ENCODE measurements at places on chromosomes 12 and 14.

DNA sequence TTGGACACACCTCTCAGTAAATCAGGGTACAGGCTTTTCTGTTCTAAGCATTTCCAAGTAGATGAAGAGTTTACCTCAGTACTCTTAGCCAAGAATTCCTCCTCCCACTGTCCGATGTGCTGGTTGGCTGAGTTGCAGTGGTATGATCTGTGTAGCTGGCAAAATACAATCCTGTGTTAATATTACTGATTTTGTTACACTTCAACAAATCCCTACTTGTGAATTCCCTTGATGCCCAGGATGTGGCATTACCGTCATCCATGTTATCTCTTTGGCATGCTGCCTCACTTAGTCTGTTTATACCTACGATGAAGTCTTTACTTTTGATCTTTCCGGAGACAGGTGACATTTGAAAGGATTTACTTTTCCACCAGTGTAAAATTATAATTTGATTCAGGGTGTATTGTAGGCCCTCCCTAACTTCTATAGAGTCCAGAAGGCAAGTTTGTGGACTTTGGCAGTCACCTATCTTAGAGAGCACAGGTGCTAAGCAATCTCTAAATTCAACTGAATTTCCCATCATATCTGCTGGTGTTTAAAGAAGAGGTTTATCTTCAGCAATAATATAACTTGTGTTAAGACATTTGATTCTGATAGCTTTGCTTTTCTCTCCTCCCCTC lies 10.1 kb downstream of the CCDC196 start:
- DNase-seq = no peak

DNA sequence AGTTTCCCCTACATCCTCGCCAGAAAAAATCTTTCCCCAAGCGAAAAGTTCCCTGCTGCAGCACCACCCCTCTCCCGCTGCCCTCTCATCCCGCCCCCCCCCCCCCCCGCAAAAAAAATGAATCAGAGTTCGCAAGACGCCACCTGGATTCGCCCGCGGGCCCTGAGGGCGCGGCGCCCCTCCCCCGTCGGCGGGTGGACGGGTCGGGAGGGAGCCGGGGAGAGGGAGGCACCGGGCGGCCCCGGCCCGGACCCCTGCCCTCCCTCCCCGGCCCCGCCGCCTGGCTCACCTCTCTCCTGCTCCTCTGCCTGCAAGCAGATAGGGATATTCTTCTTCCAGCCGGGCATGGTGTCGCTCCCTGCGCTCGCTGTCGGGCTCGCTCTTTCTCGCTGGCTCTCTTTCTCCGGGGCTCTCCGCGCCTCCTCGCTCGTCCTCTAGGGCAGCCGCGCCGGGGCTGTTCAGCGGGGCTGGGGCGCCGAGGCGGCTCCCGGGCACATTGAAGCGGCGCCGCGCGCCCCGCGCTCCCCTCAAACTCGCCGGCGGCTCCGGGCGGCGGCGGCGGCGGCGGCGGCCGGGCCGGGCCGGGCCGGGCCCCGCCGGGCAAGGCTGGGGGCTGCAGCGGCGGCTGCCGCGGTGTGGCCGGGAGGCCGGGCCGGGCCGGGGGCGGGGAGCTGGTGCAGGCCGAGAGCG lies 200.3 kb upstream of the CAND1 start:
- peak; percentile 12 for DNase-seq

DNA sequence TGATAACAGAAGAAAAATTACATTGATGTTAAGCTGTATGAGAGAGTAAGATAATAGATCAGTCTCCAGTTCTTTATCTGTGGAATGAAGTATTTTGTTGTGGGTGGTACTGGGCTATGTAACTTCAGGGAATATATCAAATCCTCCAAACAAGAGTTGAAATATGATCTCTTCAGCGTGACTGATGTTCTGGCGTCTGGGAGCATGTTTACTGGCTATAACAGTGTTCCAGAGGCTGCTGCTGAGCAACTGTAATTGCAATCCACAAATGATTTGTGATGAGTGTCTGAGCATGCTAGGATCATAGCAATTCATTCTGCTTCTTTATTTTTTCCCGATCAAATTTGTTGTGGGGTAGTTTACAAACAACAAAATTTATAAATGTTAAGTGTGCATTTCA lies 18.6 kb upstream of the CCDC198 start:
- DNase-seq = no peak

- DNase-seq = no peak
These were observed 448.7 kb downstream of the SLC6A15 start for GRCh38 chr12:84463741-84464495.

- no peak for DNase-seq
These were observed 80.1 kb downstream of the DACT1 start for GRCh38 chr14:58717813-58718212.

GRCh38 chr14:73293782-73294781 lies 56.8 kb downstream of the PAPLN start:
- DNase-seq = peak; percentile 53

DNA sequence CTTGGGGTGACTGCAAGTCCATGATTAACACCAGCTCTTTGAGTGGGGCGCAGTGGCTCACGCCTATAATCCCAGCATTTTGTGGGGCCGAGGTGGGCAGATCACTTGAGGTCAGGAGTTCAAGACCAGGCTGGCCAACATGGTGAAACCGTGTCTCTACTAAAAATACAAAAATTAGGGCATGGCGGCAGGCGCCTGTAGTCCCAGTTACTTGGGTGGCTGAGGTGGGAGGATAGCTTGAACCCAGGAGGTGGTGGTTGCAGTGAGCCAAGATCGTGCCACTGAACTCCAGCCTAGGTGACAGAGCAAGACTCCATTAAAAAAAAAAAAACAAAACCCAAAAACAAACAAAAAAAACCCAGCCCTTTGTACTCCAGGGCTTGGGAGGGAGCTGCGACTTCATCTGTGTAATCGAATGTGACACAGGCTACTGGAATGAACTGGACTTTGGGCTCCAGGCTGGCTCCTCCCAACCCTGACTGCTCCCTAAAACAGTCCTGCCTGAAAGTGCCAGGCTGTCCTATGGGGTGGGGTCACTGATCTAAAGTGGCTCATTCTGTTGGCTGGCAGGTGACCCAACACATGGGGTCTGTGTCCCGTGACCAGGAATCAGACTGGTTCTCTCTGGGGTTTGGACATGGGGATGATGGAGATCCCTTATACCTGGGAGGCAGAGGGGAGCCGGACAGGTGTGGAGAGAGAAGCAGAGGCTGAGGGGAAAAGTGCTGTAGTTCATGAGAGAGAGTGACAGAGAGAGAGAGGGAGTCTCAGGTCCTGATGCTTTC lies 9.3 kb upstream of the C12orf43 start:
- no peak for DNase-seq

DNA sequence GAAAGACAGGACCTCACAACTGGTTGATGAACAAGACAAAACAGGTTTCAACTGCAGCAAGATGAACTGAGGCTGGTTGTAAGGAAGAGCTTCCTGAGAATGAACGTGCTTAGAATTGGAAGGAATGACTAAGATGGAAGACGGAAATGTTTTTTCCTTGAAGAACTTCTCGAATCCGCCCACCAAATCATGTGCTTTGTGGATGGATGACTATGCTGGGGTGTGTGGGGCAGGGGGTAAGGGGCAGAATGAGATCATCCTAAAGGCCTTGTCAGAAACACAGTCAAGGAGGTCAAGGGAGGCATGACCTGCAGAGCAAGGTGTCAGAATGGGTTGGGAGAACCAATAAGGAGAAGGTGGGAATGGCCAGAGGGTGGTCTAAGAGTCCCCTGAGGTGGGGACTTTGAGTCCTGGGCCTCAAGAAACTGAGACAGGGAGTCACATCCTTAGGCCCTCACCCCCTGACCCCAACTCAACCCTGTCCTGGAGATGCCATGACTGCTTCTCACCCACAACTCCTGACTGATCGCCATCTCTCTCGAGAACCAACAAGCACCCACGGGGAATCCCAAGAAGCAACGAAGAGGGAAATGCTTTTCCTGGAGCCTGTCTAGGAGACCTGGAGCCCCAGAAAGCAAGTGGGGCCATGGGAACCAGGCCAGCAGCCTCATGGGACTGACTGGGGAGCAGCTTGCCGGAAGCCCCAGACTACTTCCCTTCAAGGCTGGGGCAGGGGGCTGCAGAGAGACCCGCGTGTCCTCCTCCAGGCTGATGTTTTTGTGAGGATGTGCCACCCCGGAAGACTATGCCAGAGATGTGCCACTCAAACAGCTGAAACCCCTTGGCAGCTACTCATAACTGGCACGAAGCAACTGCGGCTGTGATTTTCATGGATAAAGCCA lies 84.0 kb downstream of the ACTN1 start:
- DNase-seq = peak; percentile 40

- no peak for DNase-seq
These were observed 95.6 kb downstream of the DAAM1 start for GRCh38 chr14:59284059-59284458.

DNA sequence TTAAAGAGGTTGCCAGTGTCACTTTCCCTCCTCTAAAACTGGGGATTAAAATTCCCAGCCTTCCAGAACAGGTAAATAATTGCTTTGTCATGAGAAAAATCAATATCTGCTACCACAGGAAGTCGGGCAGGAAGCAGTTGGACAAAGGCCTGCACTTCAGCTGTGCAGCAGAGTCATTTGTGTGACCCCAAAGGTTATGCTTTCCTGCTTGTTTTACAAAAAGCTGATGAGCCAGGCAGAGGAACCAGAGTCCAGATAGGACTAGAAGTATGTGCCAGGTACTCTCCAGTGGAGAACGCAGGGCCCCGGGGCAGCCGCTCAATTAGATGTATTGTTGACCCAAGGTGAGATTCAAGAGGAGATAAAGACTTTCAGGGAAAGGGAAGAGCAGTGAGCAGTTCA lies 117.1 kb upstream of the FRMD6 start:
- DNase-seq = peak; percentile 84

- DNase-seq = no peak
These were observed 8.2 kb upstream of the DHRS2 start for GRCh38 chr14:23627961-23628360.

DNA sequence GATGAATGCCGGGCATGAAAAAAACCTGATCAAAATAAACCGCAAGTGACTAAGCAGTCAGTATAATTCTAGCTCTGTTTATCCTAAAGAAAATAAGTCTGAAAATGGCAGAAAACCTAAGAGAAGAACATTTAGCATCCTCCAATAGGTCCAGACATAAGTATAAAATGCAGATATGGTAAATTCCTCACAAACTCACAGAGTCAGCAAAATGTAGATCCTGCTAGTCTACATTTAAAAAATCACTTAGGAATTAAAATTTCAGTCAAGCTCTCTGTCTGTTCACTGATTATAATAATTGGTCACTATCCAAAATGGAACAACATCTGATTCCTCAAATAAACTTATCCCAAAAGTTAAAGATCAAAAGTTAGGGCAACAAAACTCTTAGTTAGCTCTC lies 95.1 kb downstream of the DIO2 start:
- DNase-seq = no peak

GRCh38 chr12:48934312-48934706 lies 9.0 kb upstream of the FKBP11 start:
- no peak for DNase-seq

- DNase-seq = no peak
These were observed 173.9 kb downstream of the CACNA1C start for GRCh38 chr12:2226641-2227040.

DNA sequence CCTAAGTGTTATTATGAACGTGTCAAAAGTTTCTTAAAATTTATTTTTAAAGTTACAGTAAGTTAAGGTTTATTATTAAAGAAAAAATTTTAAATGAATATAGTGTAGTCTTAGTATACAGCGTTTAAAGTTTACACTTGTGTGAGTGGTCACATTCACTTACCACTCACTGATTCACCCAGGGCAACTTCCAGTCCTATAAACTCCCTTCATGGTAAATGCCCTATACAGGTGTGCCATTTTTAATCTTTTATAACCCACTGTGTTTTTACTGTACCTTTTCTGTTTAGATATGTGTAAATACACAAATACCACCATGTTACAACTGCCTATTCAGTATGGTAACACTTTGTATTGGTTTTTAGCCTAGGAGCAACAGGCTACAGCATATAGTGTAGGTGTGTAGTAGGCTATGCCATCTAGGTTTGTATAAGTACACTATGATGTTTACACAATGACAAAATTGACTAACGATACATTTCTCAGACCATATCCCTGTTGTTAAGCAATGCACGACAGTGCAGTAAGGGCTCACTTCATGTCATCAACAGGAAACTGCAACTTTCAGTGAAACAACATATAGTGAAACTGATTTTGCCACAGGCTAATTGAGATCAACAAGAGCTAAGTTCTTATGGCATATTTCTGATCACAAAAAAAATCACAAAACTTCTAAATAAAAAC lies 112.0 kb upstream of the TMCC3 start:
- DNase-seq = no peak

- DNase-seq = no peak
These were observed 60.8 kb downstream of the GALNT16 start for GRCh38 chr14:69320581-69321365.

DNA sequence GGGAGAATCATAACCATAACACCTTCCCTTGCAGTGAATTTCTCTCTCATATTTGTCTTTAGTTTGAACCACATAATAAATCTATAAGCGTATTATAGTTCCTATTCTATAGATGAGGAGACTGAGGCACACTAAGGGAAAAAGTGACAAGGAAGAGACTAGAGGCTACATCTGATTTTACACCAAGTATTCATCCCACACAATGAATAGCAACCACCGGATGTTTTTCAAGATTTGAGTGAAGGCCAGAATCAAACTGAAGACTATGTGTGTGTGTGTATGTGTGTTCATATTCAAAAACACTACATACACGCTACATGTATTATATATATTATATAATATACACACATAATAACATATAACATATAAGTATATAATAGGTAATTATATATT lies 4.7 kb downstream of the ASB2 start:
- DNase-seq = no peak

DNA sequence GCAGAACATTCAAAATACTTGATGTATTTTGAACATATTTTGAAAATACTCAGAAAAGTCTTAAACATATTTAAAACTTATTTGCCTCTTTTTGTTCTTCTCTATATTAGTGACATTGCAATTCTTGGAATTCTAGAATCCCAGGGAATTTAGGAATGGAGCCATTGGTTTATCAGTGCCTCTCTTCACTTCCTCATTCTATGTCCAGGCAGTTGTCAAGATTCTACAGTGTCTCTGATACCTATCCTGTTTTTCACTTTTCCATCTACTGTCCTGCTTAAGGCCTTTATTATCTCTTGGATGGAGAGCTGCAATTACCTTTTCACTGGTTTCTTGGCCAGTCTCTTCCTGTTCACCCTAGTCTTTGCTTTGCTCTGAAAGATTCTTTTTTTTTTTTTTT lies 144.6 kb downstream of the TTLL5 start:
- DNase-seq = no peak

- DNase-seq = peak; percentile 36
These were observed 88.1 kb upstream of the DHRS4 start for GRCh38 chr14:23865502-23865901.

DNA sequence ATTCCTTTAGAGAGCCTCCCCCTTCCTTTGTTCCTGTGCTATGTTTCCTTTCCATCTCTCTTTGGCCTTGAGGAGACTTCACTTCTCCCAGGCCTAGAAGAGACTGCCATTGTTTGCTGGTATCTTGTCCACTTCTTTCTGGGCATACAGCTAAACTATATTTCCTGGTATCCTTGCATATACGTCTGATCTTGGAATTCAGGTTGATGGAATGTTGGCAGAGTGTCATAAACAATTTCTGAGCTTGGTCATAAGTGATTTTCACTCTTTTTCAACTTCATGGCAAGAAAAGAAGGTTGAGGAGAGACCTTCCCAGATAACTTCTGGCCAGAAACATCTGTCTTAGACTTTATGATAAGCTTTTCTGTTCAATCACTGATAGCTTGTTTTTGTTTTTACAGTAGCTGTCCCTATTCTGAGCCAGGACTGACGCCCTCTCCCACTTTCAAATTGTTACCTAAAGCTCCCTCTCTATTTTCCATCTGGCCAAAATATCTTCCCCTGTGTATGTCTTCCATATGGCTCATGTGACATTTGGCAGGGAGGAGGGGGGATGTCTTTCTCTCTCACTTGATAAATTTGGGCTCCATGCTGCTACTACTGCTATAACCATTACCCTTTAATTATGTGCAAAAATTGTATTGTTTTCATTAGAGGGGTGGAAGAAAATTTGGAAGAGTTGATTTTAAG lies 457.0 kb downstream of the ADAMTS20 start:
- DNase-seq = no peak
